ENCODE measurements at places on chromosomes 5 and 9. TPM values are rescaled to one million over a fixed set of nuclear protein-coding genes. Genes with fewer than 3 reads are reported as not detected.

GRCh38 chr5:1820926-1821325 lies 19.7 kb downstream of the NDUFS6 start:
- no peak for DNase-seq

DNA sequence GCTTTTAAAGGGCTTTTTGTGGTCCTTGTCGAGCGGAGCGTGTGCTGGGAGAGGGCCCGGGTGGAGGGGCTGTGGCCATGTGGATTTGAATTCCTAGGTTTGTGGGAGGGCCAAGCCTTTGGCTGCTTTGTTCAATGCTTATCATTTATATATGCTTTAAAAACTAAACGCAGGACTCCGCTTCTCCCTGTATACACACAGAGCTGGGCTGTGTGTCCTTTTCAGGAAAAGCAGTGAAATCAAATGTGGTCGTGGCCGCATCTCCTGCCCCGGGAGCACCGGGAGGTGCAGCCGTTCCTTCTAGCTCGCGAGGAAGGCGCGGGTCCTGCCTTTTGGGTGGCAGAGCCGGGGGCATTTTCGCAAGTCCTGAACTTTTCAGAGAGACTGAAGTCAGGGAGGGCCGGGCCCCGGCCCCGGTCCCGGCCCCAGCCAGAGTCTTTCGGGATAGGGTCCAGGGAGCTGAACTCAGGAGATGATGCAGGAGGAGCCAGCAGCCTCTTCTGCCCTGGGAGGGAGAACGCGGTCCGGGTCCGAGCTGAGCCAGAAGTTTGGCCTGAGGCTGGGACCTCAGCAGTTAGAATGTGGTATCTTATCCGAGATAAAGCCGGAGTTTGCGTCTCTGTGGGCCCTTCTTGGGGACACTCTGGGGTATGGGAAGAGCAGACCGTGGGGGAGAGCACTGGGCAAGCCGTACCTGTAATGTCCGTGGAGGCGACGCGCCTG lies 158.8 kb downstream of the C9orf152 start:
- no peak for DNase-seq

DNA sequence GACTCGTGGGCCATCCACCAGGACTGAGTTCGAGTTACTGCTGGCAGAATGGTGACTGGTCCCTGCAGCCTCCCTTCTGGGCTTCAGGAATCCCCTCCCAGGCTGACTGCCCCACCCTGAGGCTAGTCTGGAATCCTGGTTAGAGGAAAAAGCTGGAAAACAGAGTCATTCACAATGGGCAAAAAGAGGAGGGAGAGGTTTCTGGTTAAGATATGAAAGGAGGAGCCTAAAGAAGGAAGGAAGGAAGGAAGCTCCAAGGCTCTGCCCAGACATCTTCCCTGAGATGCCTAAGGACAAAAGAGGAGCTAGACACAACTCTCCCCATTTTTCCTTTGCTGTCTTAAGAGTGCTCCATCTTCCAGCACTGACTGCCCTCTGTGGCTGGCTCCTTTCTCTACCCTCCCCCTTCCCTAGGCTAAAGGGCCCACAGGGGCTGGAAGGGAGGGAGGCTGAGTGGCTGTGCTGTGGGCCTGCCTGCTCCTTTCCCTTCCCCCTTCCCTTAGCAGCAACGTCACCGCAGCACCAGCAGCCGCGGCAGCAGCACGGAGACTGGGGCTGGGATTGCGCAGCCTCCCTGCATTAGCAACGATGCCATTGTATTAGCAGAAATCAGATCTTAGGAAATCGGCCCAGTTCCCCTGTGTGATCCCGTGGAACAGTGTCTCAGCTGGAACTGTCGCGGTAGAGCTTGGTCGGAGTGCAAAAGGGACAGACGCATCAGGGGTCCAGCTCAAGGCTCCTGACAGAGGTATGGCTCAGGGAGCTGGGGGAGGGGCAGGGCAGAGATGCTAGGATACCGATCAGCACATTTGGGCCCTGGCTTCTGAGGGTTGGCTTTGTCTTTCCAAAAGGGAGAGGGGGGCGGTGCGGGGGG lies 48.7 kb downstream of the RUSC2 start:
- DNase-seq = peak; percentile 50

Gene ADAMTSL1
- 0.81 TPM for total RNA-seq

DNA sequence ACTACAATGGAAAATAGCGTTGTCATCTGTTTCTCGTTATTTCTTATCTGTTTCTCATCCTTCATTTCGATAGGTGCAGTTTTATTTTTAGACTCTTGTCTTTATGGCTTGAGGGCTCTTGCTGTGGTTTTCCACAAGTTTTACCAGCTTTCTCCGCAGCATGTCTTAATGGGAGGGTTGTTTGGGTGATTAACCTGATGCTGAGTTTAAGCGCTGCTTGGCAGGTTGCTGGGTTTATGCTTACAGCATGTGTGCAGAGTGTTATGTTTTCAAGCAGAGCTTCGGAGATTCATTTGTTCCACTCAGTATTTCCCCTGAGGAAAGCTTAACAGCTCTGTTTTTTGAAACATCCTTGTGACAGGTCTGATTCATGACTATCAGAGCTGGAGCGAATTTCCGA lies 154.0 kb downstream of the SLC12A2 start:
- no peak for DNase-seq

- no peak for DNase-seq
Measured at GRCh38 chr5:95219411-95219810, 65.5 kb downstream of the MCTP1 start.

DNA sequence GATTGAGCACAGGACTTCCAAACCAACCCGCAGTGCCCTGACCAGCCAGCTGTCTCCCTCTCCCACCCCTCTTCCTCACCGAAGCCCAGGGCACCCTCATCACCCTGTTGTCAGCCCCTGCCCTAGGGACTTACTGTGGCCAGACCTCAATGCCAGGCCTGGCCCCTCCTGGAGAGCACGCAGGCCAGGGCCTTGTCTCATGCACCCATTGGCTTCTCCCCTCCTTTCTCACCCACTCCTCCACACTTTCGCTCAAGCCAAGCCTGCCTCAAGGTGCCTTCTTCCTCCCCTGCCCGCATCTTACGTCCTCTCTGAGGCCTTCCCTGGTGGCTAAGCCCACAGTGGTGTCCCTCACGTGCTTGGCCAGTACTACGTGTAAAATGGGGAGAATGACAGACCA lies 33.3 kb upstream of the N4BP3 start:
- DNase-seq = no peak

- DNase-seq = no peak
Measured at GRCh38 chr5:39542511-39543285, 117.9 kb upstream of the DAB2 start.

DNA sequence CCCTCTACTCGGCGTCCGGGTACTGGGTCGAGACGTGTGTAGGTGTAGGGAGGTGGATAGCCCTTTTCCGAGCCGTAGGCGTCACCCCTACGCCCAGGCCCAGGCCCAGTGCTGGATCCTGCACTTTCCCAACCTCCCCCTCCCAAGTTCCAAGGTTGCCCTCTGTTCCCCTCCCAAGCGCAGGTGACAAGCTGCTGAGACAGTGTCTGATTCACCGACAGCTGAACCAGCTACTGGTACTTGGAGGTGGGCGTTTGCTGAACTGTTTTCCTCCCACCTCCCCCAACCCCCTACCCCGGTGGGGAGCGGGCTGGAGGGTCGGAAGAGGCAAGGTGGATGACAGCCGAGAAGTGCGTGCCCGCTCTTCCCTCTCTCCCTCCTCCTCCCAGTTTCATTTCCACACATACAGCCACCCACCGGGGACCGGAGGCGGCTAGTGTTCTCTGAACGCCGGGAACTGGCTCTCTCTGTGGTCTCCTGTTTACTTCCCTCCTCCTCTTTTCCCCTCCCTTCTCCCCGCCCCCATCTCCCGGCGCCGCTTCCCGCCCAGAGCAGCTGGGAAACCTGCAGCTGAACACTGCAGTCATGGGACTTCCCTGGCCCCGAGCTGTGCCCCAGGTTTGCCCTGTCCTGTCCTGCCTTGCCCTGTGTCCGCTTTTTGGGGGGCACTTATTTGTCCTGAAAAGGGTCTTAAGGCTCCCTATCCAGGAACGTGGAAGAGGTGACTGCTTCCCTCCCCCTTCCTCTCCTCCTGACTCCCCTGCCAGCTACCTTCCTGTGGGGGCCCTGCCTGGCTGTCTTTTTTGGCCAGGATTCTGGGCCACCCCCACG lies 6.2 kb upstream of the KLF9 start:
- peak; percentile 95 for DNase-seq

GRCh38 chr9:109281518-109281917 lies 39.3 kb downstream of the EPB41L4B start:
- DNase-seq = no peak

Gene SLC22A4
- total RNA-seq = 0.59 TPM

DNA sequence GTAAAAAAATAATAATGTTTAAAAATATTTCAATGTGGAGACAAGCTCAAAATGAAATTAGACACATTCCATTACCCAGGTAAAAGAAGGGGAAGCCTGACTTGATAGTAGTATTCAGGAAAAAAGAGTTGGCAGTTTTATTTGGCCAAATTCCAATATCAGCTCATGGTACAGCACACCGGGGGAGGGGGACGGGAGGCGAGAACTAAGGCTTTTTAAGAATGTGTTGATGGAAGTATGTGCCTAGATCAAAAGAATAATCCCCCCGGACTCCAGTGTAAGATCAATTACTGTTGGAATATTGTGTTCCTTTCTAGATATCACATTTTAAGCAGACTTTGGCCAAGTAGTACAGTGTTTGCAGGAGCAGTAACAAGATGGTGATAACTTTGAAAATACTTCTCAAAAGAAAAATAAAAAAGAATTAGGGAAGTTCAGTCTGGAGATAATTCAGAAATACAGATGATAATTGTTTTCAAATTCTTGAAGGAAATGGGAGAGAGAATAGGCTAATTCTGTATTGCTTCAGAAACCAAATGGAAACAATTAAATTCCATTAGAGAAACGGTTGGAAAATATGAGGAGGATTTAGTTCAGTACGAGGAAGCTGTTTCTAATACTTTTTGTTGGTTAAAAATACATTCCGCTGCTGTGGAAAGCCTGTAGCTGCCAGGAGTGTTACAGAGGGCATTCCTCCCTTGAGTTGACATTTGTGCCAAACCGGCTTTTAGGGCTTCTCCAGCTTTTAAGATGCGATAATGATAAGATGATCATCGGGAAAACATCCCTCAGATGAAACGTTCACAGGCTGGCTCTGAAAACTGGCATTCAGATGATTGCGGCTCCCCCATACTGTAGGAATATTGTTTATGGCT lies 98.1 kb upstream of the ERBIN start:
- DNase-seq = no peak

Gene SETD9
- 4.9 TPM for total RNA-seq

- no peak for DNase-seq
Measured at GRCh38 chr5:152542741-152543140, 137.7 kb upstream of the NMUR2 start.

DNA sequence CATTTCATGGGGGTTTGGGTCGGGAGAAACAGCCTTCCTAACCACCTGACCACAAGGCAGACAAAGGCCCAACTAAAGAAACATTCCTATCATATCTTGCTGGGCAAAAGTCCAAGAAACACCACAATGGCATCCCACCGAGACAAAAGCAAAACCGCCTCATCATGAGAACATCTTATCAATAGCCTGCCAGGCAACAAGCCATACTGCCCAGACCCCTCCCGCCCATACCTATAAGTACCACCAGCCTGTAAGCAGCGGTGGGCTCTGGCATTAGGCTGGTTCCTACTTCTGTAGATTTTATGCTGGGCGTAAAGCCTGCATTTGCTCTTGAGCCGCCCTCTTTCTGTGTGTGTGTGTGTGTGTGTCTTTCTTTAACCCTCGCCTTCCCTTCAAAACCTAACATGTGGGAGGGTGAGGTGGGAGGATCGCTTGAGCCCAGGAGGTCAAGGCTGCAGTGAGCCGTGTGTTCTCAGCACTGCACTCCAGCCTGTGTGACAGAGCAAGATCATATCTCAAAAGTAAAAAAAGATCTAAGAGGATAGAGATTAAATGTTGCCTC lies 56.9 kb downstream of the PDE6A start:
- no peak for DNase-seq

Measured in right lobe of liver (tissue), 6 donors.